Ovary (tissue), 10 donors: ENCODE measurements at places on chromosomes 4 and X.

DNA sequence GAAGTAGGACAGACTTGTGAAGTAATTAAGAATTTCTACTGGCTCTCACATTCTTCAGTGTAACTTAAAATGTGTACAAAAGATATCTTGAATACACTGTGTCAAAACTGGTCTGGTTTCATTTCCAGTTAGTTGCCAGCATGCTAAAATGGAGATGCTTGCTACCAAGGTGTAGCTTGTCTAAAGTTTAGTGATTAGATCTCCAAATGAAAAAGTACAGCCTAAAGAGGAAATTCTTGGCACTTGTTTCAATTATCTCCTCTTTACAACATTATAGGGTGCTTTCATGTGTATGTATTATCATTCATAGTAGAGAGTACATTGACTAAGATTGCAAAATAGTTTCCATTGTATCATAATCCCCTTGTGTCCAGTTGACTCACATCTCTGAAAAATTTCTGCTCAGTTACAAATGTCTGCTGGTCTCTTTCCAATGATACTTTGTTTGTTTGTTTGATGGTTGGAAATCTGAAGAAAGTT lies 97.3 kb upstream of the SPRY1 start:
- DNase-seq: no peak

- no peak for DNase-seq
Observed at GRCh38 chrX:49949961-49950360, 27.6 kb downstream of the CLCN5 start.

- DNase-seq: no peak
Observed at GRCh38 chrX:66042307-66043077, 2.6 kb upstream of the VSIG4 start.

DNA sequence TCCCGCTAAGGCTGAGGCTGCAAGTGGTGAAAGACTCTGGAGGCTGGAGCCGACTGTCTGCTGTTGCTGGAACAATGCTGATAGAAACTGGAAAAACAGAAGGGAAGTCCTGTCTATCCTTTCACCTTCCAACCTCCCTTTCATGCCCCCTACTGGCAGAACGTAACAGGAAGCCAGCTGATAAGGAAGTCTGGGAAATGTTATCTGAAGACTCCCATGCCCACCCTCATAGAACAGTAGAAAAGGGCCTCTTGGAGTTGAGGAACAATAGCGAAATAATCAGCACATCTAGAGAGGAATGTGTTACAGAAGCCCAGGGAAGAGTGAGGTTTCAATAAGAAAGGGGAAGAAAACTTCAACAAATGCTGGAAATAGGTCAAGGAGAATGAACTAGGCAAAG lies 117.1 kb upstream of the DKK2 start:
- DNase-seq: no peak
